ENCODE measurements at places on chromosomes 1 and 21. TPM values are rescaled to one million over a fixed set of nuclear protein-coding genes. Genes with fewer than 3 reads are reported as not detected.

- DNase-seq, result no peak
These were observed 11.4 kb upstream of the TENT5C start for GRCh38 chr1:117594261-117594990.

- no peak for DNase-seq
These were observed 33.2 kb downstream of the RHOU start for GRCh38 chr1:228768355-228769000.

- no peak for DNase-seq
These were observed 519 bp downstream of the ZNF496 start for GRCh38 chr1:247331172-247331524.

DNA sequence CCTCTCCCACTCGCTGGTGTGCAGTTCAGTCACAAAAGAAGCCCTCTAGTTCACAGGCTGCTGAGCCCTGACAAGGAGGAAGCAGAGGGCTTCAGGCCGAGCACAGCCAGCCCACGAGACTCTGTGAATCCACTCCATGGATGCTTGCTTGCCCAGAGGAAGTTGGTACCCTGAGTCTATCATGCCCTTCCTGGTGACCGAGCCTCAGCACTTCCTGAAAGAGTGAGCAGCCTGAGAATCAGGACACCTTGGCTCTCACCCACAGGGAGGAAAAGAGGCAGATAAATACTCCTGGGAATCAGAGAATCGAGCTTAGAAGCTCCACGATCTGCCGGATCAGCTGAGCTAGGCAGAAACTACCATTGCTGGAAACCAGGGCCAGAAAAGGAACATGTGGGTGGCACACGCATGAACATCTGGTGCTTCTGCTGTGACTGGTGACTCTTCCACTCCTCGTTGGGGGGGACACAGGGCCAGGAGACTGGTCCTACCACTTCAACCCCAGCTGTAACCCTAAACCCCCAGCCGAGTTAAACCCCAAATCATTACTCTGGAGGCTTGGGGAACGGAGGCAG, 376.3 kb upstream of the CAMK1G start:
- no peak for DNase-seq

Gene S100A9
- 297 TPM for polyA plus RNA-seq

Gene LRRC7
- polyA plus RNA-seq, result 0.35 TPM

DNA sequence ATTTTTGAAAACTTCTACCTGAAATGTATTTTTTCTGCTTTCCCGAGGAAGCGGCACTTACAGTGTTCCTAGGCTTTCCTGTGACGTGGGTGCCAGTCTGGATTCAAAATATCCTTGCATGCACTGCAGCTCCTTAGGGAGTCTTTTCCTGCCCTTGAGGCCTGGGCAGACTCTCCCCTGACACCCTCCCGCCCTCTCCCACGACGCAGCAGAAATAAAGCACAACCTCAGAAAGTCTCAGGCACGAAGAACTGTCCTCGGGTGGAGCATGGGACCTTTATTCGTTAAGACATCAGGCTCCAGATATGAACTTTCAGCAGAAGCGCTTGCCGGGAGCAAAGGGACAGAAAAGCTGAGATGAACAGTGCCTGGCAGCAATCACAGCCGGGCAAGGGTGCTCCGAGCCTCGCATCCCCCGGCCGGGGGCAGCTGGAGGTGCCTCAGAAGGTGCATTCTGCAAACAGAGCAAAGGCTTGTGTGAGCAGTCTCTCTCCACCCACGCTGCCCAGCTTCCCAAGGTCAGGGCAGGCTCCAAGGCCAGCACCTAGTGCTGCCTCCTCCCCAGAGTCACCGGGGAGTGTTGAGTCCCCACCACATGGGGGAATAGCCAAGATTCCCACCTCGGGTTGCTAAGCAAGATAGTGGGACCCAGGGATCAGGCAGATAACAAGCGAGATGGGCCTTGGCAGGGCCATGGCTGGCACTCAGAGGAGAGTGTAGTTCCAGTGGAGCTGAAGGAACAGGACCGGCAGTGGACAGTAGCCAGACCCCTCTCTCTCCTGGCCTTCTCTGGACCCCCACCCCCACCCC, 3.2 kb downstream of the TFF3 start:
- no peak for DNase-seq

DNA sequence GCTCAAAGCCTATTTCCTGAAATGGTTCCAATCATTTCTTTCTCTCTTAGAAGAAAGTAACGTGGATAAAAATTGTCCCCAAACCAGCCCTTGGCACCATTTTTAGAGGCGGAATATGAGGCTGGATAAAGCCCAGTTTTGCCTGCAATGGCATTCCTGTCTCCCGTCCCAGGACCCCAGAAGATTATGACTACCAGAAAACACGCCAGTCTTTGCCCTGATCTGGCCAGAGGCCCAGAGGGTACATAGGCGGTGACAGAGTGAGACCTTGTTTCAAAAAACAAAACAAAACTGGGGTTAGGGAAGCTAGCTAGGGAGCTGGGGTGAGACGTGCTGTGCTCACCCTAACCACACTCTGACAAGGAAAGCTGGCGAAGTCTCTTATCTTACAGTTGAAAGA, at the start of gene AADACL4:
TSS of gene AADACL4 (plus strand) at position 301 of the 400 bp plus-strand sequence. CDS start 462 bp downstream, outside the sequence.
- DNase-seq, result no peak

- no peak for DNase-seq
These were observed 13.2 kb downstream of the VPS45 start for GRCh38 chr1:150080784-150081183.

DNA sequence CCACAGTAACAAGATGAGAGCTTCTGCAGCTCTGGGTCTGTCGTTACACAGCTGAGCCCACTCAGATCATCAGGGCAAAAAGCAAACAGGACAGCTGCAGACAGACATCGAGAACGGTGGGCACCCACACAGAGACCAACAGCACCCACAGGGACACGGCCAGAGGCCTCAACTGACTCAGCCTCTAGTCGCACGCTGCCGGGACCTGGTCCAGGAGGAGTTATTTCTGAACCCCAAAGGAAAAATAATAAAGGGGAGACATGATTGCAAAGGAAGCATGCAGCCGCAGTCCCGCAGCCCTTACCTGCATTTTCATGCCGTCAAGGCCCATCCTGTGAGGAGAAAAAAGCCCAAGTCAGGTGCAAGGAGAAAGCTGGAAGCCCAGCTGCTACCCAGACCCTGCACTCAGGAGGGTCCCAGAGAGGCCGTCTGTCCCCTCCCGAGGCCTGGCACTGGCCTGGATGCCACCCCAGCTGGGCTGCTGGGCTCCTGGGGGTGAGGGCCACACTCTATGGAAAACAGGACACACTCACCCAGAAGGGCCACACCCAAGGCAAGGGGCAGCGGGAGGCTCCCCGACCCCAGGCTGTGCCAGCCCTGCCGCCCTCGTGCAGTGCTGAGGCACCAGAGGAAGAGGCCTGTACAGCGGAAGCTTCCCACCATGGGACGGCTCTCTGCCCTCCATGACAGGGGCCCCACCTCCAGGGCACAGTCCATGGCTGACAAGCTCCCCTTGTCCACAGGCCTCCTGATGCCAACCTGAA, 15.7 kb downstream of the LSS start:
- DNase-seq, result no peak

Gene RAB3B
- polyA plus RNA-seq, result 1.2 TPM

Gene MCOLN2
- polyA plus RNA-seq, result 0.12 TPM

Gene LRRIQ3
- polyA plus RNA-seq, result 1.1 TPM

Gene HAO2
- not detected for polyA plus RNA-seq

DNA sequence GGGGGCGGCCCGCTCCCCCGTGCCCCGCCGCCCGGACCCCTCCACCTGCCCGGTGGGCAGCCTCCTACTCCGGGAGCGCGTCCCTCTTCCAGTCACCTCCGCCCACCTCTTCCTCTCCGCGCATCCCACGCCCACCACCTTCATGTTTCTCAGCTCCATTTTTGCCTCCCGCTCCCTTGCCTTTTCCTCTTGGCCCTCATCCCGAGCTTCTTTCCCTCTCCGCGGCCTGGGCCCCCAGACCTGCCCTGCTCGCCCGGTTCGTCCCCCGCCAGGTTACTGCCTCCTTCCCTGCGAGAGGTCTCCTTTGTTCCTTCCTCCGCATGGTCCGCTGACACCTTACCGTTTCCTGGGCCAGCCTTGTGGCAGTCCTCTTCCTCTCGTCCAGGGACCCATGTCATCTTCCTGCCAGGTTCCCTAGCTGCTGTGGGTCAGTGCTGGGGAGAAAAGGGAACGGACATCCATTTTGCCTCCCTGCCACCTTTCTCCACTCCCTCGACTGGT, 563 bp downstream of the QSOX1 start:
- DNase-seq, result no peak

DNA sequence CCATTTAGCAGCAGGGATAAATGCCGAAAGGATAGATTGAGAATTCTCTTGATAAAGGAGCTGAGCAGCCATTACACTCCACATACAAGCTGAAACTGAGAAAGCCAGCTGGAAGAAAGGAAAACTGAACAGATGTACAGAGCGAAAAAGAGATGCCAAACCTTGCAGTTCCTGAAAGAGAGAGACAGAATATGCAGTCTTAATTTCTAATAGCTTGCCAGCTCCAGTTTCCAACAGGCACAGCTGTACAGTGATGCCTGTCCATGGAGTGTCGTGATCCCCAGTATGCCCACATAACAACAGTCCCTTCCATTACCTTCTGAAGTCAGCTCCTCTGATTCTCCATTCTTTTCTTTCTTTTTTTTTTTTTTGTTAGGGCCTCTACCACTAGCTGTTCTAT, 22.7 kb downstream of the ABL2 start:
- DNase-seq, result no peak

DNA sequence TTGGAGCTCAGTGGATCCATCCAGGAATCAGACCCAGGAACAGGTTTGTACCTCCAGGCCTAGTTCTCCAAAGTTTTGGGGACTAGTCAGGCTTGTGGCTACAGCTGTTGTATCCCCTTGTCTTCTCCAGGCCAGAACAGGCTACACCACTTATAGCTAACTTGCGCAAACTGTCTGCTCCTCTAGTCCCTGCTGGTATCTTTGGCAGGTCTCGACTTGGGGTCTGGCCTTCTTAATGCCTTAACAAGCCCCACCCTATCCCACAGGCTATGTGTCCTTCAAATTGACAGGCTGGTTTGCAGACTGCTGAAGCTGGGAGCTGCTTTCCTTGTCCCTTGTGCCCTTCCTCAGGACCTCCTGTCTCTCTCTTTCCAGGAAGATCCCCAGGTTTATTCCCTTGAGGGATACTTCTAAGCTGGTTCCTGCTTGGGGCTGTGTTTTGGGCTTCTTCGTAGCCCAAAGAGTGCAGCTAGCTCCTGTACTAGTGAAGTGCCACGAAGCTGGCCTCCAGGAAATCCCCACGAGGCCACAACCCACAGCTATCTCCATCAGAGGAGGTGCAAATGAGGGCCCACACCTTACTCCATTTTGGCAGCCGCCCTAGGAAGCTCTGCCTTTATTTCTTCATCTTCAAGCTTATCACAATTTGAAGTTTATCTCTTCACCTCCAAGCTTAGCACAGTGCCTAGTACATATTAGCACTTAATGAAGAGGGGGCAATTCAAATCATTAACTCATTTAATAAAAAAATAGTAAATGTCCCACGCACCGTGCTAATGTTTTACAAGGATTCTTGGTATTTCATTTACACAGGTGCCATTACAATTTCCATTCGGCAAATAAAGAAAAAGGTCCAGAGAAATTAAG, 683 bp upstream of the DMAP1 start:
- DNase-seq, result no peak

Gene NTNG1
- 8.5 TPM for polyA plus RNA-seq

DNA sequence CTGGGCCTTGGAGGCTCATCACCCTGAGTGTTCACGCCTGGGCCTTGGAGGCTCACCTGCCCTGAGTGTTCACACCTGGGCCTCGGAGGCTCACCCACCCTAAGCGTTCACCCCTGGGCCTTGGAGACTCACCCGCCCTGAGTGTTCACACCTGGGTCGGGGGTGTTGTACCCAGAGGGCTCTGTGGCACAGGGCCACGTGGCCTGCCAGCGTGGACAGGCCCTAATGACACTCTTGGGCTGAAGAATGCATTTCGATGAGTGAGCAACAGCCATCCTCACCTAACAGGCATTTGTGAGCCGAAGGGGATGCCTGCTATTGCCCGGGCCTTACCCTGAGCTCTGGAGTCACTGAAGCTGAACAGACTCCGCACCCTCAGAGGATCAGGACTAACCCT, 17.5 kb downstream of the SLC19A1 start:
- no peak for DNase-seq

GRCh38 chr1:159076438-159077119, at the start of gene AIM2:
Gene AIM2 (minus strand): TSS chr1:159076766. CDS start chr1:159073499, 3,267 bp downstream.
- DNase-seq, result no peak

Gene ALPL
- not detected for polyA plus RNA-seq

Gene OPN3
- 33.4 TPM for polyA plus RNA-seq

GRCh38 chr1:204337583-204337982, 22.1 kb downstream of the PLEKHA6 start:
- no peak for DNase-seq

- DNase-seq, result no peak
These were observed 5.3 kb upstream of the S100A12 start for GRCh38 chr1:153380711-153381110.

GRCh38 chr1:215669806-215670491, 102.8 kb downstream of the KCTD3 start:
- no peak for DNase-seq

GRCh38 chr1:111736548-111737215, 2.5 kb downstream of the INKA2 start:
- no peak for DNase-seq

DNA sequence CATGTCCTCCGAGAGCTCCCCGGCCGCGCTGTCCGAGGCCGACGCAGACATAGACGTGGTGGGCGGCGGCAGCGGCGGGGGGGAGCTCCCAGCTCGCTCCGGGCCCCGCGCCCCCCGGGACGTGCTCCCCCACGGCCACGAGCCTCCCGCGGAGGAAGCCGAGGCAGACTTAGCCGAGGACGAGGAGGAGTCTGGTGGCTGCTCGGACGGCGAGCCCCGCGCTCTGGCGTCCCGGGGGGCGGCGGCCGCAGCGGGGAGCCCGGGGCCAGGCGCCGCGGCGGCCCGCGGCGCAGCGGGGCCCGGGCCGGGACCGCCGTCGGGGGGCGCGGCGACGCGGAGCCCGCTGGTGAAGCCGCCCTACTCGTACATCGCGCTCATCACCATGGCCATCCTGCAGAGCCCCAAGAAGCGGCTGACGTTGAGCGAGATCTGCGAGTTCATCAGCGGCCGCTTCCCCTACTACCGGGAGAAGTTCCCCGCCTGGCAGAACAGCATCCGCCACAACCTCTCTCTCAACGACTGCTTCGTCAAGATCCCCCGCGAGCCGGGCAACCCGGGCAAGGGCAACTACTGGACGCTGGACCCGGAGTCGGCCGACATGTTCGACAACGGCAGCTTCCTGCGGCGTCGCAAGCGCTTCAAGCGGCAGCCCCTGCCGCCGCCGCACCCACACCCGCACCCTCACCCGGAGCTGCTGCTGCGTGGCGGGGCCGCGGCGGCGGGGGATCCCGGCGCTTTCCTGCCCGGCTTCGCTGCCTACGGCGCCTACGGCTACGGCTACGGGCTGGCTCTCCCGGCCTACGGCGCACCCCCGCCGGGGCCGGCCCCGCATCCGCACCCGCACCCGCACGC, 547 bp downstream of the FOXD2 start:
- no peak for DNase-seq

- no peak for DNase-seq
These were observed 239.0 kb downstream of the SDCCAG8 start for GRCh38 chr1:243494741-243495431.

DNA sequence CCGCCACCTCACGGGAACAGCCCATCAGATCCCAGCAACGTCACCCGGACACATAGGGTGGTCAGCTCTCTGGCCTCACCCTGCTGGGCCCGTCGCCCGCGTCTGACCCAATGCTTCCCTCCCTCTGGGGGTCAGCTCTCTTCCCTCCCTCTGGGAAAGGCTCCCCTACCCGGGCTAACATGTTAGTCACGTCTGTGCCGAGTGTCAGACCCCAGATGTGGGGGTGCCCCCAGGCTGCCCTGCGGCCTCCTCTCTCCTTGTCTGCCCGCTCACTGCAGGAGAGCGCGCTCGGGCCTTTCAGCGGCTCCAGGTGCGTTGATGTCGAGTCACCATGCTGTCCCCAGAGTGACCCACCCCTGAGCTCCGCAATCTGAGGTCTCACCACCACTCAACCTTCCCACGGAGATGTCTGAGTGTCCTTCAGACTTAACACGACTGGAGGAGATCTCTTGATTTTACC, 34.3 kb downstream of the SLC37A1 start:
- no peak for DNase-seq

Measured in keratinocyte (primary cell).